ENCODE measurements at places on chromosomes 2 and 18. TPM values are rescaled to one million over a fixed set of nuclear protein-coding genes. Genes with fewer than 3 reads are reported as not detected.
A peak's percentile ranks its signal among the peaks of the same experiment; 100 is the strongest.

Gene KLF7
- 26.3 TPM for total RNA-seq

Gene STAT4
- total RNA-seq, result 2.3 TPM

Gene WIPF1
- 43.4 TPM for total RNA-seq

Gene ANKRD30BL
- total RNA-seq, result not detected

Gene TET3
- total RNA-seq, result 3.1 TPM

DNA sequence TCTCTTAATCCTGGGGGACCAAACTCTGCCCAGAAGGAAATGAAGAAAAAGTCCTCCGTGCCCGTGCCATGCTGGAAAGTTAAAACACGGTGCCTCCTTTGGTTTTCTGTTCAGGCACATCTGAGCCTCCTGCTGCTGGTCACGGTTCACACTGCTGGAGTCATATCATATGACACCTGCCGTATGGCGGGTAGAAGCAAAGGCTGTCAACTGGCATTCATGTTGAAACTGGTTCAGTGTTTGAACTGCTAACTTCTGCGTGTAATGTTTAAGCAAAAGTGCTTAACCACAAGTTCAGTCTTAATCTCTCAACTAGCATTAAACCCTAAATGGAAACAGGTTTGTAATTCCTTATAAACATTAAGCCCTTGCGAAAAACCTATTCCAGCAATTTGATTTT, 3.1 kb downstream of the STK39 start:
- no peak for DNase-seq

- no peak for DNase-seq
These were observed 7.3 kb downstream of the ALPP start for GRCh38 chr2:232385660-232386489.

- no peak for DNase-seq
These were observed 109.9 kb upstream of the RAB27B start for GRCh38 chr18:54718408-54718773.

GRCh38 chr2:84799772-84800171, 81.1 kb downstream of the TRABD2A start:
- DNase-seq, result no peak

- no peak for DNase-seq
These were observed 82.4 kb upstream of the TGIF1 start for GRCh38 chr18:3367491-3368091.

DNA sequence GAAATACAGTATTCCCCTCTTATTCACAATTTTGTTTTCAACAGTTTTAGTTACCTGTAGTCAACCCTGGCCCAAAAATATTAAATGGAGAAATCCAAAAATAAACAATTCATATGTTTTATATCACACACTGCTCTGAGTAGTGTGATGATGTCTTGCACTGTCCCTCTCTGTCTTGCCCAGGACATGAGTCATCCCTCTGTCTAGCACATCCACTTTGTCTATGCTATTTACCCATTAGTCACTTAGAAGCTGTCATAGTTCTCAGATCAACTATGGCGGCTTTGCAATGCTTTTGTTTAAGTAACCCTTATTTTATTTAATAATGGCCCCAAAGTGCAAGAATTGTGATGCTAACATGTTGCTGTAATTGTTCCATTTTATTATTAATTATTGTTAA, 380.6 kb upstream of the REG3G start:
- DNase-seq, result no peak

- DNase-seq, result peak; percentile 62
These were observed 221.9 kb downstream of the HDAC4 start for GRCh38 chr2:239178954-239179353.

DNA sequence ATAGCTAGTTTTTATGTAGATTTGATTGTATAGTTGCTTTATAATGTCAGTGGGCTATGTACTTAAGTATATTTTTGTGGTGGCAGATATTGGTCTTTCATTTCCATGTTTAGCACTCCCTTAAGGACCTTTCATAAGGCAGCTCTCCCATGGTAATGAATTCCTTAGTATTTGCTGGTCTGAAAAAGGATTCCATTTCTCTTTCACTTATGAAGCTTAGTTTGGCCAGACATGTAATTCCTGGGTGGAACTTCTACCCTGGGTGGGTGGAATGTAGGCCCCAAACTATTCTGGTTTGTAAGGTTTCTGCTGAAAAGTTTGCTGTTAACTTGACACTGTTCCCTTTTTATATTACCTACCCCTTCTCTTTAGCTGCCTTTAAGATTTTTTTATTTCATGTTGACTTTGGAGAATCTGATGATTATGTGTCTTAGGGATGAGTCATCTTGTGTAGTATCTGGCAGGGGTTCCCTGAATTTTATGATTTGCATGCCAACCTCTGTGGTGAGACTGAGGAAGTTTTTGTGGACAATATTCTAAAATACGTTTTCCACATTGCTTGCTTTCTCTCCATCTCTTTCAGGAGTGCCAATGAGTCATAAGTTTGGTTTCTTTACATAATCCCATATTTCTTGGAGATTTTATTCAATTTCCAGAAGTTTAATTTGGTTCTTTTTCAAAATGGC, 65.4 kb upstream of the VRK2 start:
- DNase-seq, result no peak

GRCh38 chr2:40797120-40797519, 345.2 kb upstream of the SLC8A1 start:
- no peak for DNase-seq

DNA sequence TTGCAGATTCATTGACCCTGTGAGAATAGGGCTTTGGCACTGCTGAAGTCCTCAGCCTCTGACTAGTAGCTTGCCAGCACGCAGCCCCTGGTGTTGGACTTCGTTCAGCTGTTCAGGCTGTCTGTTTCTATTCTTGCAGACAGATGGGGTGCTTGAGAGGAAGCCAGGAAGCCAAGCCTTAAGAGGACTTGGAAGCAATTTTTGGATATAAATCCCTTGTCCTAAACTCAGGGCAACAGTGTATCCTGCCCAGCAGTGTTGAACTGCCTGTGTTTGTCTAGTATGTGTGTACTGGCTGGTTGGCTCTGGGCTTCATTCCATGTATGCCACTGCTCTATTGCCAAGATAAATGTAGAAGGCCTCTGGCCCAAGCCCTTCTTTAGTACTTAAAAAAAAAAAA, 108.6 kb downstream of the COMMD1 start:
- peak; percentile 92 for DNase-seq
